COR-L47 (cell line): ENCODE measurements at places on chromosomes 3 and 15.

DNA sequence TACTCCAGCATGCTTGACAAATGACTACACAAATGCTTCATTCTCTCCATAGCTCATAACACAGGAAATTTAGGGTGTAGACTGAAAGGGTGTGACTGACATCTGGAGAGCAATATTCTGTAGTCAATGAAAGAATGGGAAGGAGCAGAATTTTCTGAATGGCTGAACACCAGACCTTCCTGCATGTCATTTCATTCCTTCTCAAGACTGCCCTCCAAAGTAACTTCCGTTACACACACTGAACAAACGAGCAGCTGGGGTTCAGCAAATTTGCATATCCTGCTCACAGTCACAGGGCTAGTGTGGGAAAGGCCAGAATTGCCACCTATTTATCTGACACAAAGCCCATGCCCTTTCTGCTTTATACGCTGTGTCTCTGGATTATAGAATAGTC, 325.0 kb upstream of the CFAP20DC start:
- no peak for DNase-seq

- no peak for DNase-seq
These were observed 153.5 kb downstream of the MECOM start for GRCh38 chr3:169509780-169510692.

GRCh38 chr3:73716418-73716817, 91.7 kb upstream of the PDZRN3 start:
- DNase-seq = no peak

- DNase-seq = no peak
These were observed 571 bp downstream of the FES start for GRCh38 chr15:90884719-90885431.

GRCh38 chr3:61094608-61095007, 156.6 kb downstream of the FHIT start:
- no peak for DNase-seq

DNA sequence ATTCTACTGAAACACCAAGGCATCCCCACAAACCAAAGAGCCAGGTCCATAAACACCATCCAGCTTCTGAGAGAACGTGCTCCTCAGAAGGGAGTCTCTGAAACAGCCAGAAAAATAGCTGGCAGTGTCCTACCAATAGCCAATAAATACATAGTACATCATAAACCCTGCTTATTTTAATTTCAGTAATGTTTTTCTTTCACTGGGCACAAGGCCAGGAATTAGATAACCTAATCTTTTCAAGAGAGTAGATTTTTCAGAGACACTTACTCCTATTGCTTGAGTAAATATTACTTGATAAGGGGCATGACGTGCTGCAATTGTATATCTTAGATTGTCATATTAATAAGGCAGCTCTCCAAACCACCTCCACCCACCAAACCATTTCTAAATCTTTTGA, 22.7 kb downstream of the GADL1 start:
- peak; percentile 30 for DNase-seq

DNA sequence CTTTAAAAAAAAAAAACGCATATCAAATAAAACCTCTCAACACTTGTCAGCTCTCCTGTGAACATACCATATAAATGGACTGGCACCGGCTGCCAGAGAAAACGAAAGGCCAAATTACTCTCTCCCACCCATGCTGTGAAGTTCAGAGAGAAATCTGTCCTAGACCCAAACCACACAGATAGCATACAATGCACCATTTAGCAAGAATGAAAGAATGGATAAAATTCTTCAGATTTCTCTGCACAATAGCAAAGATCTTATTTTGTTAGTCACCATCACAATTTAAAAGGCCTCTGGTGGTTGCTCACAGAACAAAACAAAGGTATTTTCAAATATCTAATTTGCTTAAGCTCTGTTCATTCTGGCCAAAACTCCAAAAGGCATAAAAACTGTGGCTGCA, 93.9 kb upstream of the BHLHE40 start:
- DNase-seq = no peak

DNA sequence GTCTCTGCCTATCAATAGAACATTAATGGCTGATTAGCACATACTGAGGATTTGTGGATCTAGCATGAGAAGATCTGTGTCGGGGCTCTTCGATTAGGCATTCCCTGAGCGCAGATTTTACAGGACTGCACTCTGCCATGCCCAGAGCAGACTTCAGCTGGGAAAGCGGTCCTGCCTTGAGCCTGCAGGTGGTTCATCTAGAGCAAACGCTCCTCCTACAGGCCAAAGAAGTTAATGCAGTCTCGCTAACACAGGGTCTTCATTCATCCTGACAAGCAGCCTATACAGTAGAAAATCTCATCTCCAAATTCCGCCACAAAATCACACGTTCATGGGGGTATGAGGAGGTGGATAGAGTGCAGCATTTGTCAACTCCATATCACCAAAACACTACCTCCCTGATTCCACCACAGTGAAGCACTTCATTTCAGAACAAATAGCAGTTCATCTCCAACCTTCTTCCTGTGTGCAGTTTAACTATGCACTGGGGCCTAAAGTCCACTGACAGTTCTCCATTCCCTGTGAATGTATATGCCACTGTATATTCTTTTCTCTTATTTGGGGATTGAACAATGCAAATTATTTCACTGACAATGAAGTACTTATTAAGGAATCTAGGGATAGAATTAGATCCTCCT, 405.8 kb downstream of the IGSF11 start:
- DNase-seq = peak; percentile 76

DNA sequence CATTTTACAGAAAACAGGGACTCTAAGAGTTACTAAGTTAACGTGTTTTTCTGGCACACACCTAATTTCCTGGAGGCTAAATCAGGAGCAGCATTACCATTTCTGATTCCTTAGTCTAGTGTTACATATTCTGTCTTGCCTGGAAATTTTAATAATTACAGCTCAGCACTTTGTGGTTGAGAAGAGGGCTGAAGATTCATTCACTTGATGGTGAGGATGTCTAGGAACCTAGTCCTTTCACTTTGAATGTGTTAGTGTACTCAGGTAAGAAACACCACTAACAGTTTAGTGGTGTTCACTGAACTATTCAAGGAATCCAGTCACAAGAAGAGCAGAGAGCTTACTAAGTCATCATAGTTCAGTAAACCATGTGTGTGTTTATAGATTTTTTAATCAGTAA, 102.8 kb downstream of the STT3B start:
- no peak for DNase-seq

DNA sequence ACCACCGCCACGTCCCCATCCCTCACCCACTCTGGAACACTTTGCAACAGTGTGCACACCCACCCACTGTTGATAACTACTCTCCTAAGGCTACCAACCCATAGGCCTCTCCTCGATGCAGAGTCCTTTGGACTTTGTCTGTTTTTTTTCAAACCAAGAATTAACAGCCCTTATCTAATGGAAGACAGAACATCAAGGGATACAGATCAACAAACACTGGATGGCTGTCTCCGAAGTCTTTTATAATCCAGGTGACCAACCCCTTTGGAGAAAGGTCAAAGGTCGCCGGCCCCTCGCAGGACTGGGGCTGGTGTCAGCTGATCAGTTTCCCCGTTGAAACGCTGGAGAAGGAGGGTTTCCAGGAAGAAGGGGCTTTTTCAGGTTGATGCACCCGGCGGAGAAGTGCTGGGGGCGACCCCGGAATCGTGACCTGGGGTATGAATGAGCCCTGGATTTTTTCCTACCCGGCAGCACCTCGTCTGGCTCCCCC, 532 bp downstream of the B4GALT4 start:
- peak; percentile 31 for DNase-seq

DNA sequence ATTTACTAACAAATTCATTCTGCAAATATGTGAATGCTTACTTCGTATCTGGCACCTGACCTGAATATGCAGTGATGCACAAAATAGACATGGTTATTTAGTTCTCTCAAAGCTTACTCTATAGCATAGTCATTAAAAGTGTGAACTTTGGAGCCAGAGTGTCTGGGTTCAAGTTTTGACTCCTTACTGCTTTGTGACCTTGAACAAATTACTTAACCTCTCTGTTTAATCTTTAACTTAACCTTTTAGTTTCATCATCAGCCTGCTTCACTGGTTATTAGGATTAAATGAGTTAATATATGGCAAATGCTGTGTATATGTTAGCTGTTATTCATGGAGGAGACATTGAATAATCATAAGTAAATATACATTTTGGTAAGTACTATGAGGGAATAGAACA, 12.1 kb upstream of the MGA start:
- no peak for DNase-seq

DNA sequence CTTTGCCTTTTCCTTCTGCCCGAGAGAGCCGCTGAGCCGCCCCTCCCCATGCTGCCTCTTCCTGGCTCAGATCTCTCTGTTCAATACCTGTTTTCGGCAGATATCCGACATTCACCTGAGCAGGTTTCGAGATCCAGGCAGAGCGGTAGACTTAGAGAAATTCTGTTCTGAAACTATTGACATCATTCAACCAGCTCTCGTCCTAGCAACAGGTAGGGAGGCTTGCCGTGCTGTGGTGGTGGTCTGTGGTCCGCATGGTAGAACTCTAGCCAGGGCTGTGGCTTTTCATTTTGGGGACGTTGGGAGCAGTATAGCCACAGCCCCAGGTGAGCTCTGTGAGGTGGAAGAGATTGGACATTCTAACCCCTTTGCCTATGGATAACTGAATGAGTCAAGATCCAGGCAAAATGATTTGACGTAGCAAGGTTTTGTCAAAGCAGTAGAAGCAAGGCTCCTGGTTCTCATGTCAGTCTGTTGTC, 810 bp downstream of the TMEM62 start:
- no peak for DNase-seq

DNA sequence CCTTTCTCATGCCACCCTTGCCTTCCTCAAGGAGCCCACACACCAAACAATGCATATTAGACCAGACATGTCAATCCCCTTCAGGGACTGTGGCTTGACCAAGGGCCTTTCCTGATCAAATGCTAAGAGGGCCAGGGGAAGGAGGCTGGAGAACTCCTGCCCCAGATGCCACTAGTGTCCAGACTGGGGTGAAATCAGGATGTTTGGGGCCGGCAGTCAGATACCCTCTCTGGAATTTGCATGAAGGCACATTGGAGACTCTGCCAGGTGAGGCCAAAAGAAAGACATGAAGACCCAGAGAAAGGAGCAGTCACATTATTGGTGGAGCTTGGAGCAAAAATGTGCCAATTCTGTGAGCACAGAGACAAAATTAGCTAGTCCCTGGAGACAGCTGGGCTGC, 154.1 kb downstream of the TLE3 start:
- no peak for DNase-seq

GRCh38 chr3:126167566-126167965, 12.8 kb downstream of the ALDH1L1 start:
- DNase-seq = no peak

DNA sequence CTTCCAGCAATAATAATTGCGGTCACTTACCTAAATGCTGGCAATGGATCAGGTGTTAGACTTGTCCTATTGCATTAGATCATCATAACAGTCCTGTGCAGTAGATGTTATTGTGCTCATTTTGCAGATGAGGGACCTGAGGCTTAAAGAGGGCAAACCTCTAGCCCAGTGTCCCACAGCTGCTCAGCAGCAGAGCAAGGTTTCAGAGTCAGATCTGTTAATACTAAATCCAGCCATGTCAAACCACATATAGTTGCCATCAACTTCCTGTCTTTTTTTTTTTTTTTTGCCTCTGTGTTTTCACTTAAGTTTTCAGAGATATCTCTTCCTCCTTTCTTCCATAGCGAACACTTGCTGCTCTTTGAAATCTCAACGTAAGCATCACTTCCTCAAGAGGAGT, 12.1 kb downstream of the FEZF2 start:
- no peak for DNase-seq

GRCh38 chr15:48486228-48486627, 155.0 kb downstream of the DUT start:
- no peak for DNase-seq

- DNase-seq = peak; percentile 9
These were observed 654 bp upstream of the C3orf38 start for GRCh38 chr3:88149101-88149508.

DNA sequence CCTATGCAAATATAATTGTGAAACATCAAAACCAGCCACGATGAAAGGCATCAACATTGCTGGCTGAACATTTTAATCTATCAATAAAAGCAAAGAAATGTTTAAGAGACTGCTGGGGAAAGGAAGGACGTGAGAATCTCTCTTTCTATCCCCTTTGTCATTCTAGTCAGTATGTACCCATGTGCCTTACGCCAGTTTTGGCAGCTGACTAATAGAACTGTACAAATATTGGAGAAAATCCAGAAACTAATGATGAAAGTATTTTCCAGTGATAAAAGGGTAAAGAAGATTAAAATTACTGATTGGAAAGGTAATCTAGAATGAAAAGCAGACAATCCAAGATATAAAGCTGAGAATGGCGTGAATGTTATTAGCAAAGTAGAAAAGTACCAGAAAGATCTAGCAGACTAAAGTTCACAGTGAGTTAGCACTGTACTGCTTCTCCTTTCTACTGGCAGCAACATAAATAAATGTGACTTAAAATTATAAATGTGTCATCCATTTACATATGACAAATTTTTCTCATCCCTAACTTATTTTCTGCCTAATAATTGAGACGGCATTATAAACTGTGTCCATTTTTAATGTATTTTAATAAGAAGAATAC, 401.9 kb upstream of the CNTN4 start:
- no peak for DNase-seq

GRCh38 chr3:136109499-136109898, 86.6 kb downstream of the MSL2 start:
- DNase-seq = no peak

DNA sequence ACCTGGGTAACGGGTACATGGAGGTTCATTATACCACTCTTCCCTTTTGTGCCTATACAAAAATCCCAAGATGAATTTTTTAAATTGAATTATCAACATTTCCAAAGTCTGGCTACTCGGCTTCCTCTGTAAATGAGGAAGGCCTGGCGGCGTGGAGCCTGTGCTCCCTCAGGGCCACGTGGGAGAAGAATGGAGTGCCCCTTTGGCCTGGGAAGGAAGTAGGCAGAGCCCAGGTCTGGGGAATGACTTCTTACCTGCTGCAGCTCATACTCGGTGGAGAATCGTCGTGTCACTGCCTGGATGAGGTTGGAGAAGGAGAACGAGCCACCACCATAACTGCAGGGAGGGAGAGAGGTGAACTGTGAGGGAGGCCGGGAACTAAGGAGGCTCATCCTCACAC, 14.1 kb downstream of the MESP2 start:
- no peak for DNase-seq

- DNase-seq = no peak
These were observed 135.0 kb downstream of the STAG1 start for GRCh38 chr3:136617198-136617597.

DNA sequence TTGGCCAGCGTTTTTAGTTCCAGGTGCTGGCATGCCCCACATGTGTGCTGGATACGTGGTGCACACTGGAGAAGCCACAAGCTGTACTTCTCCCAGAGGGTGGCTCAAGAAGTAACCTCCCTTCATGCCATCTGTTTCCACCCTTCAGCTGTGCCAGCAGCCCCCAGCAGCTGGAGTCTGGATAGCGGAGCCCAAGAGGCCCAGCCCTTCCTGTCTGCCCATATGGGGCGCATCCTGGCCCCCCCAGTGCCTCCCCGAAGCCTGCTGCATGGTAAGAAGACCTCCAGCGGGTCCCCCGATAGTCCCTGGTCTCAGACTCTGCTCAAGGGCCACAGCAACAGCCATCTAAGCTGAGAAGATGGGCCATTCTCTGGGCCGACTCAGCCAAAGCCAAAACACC, 5.8 kb upstream of the MANF start:
- no peak for DNase-seq

- DNase-seq = no peak
These were observed 75.0 kb downstream of the GABRB3 start for GRCh38 chr15:26697913-26698312.
